Left hindlimb (tissue), 1 donor: ENCODE measurements at places on chromosomes 6 and 20.

- DNase-seq: no peak
Measured at GRCh38 chr6:153852034-153852433, 187.0 kb upstream of the OPRM1 start.

GRCh38 chr6:95083506-95083905, 493.8 kb upstream of the MANEA start:
- no peak for DNase-seq

GRCh38 chr6:37273690-37274089, 15.7 kb upstream of the TMEM217 start:
- DNase-seq: no peak

DNA sequence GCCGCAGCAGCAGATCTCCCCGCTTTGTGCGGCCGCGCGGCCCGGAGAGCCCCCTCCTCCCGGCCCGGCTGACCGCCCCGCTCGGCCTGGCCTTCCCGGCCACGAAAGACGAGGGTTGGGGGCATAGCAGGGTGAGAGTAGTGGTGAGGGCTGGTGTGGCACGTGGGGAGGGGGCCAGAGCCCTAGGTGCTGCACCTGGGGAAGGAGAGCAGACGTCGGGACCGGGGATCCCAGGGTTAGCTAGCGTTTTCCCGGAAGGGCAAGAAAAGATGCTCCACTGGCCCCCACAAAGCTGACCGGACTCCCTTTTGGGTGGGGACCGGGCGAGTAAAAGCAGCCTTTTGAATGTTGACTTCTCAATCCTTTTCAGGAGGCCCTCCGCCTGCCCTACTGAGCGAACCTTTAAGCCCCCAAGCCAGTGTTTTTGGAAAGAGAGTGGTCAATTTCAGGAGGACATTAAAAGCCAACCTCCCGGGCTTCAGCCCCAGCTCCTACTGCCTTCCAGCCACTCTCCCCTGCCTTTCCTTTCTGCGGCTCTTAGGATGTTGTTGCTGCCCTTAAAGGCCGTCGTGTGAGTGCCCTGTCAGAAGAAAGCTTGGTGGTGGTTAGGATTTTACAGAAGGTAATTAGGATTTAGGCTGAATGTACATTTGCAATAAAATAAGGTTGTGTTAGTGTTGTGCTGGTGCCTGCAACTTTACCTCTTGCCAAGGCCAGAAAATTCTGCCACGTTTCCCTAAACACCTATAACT, 648 bp upstream of the BACH2 start:
- no peak for DNase-seq

GRCh38 chr20:3413393-3413889, 6.0 kb upstream of the DNAAF9 start:
- DNase-seq: no peak

GRCh38 chr20:61203320-61203719, 48.7 kb upstream of the CDH4 start:
- DNase-seq: no peak

DNA sequence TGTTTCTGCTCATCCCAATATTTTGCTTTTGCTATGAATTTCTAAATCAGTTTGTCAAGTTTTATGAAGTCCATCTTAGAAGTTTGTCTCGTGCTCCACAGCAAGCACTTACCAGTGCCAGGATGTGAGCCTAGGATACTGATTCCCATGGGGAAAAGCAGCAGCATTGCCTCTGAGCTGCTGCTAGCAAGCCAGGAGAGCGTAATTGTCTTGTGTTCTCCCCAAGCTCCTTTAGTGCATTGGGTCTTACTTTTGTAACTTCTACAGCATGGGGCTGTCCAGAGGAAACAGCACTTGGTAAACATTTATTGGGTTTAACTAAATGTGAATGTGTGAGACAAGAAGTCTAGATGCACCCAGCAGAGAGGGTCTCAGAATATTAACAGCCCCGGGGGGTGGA, 76.1 kb downstream of the RNF182 start:
- DNase-seq: no peak

- DNase-seq: no peak
Measured at GRCh38 chr20:55561259-55561658, 444.1 kb downstream of the CBLN4 start.

DNA sequence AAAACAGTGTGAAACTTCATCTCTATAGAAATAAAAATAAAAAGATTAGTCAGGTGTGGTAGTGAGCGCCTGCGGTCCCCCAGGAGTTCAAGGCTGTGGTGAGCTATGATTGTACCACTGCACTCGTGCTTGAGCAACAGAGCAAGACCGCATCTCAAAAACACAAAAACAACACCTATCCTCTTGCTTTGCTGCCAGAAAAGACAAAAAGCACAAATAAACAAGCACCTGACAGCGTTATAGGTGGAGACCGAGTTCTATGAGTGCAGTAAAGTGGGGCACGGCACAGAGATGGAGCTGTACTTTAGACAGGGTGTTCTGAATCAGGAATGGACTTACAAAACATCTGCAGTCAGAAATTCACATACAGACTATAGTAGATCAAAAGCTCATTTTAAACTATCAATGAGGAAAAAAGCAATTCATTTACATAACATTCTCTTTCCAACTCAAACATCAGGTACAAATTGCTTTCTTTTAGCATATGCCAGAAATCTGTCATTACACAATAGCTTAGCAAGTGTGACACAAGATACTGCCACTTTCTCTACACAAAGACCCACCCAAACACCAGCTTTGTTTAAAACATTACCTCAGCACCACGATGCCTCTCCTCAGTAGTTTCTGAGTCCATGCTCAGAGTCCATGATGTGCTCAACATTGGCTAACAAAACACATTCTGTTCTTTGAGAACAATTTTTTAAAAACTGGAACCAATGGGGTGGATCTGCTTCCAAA, 10.1 kb downstream of the EZR start:
- DNase-seq: no peak

GRCh38 chr6:136137008-136137692, 113.0 kb downstream of the MTFR2 start:
- DNase-seq: no peak

DNA sequence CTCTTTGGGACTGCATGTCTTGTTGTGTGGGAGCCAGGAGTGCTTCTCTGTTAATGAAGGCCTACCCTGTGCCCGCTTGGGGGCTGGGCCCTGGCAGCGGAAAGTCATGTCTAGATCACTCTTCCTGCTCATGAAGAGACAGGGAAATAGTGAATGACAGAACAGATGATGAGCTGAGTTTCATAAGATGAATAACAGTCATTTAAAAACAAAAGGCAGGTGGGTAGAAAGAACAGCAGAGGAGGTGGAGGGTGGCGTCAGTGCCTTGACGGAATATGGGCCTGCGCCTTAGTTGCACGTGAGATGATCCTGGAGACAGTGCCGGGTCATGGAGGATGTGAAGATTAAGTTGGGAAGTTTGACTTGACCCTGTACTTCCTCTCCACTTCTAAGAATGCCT, 85.5 kb downstream of the ARID1B start:
- no peak for DNase-seq

DNA sequence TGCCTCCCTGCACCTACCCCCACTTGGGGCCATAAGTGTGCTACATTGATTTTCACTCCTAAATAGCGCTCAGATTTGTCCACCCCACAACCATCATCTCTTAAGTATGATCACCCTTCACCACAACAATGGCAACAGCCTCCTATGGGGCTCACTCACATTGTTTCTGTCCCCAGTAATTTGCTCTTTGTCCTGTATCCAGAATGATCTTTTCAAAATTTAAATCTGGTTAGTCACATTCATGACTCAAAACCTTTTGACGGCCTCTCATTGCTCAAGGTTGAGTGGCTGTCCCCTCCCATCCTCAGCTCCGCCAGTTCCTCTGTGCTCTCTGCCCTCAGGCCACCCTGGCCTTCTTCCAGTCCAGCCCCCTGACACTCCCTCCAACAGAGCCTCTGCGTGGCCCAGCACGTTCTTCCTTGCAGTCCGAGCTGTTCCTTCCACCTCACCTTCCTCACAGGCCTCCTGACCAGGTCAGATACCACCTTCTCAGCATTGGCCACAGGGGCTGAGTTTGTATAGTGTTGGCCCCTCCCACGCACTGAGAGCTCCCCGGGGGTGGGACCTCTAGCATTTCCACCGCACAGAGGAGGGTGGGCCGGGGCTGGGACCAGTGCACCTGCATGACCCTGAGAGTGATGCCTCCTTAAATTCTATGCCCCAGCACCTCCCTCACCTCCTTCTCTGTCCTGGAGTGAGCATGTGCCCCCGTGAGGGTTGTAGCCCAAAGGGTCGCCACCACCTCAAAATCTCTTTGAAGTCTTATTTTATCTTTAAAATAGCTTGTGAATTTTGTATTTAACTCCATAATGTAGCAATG, 2.4 kb upstream of the PPP1R3G start:
- no peak for DNase-seq
